ENCODE measurements at places on chromosomes 11 and 22. TPM values are rescaled to one million over a fixed set of nuclear protein-coding genes. Genes with fewer than 3 reads are reported as not detected.

The INTS4 gene
- total RNA-seq: 45.5 TPM

The SULT4A1 gene
- not detected for total RNA-seq

The SLC43A3 gene
- total RNA-seq: 116 TPM

The DEUP1 gene
- total RNA-seq: not detected

GRCh38 chr11:17263769-17264168 is 12.8 kb upstream of the NUCB2 start:
- no peak for DNase-seq

GRCh38 chr11:60932605-60933356 is 8.5 kb downstream of the TMEM132A start:
- DNase-seq: no peak

- DNase-seq: peak; percentile 74
These were observed 11.5 kb upstream of the FADD start for GRCh38 chr11:70191495-70192140.

DNA sequence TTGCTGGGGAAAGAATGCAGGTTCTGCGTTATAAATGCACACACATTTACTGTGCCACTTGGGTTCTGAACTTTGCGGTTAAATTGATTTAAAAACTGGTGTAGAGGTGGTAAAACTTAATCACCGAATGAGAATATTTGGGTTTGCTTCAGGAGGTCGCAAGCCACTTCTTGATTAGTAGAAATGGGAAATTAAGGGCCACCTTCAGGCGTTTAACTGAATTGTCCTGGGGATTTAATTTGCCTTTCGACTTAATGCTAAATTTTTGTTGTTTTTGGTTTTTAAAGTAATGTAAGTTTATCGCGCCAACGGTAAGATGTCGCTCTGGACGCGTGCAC is 459 bp upstream of the NCR3LG1 start:
- no peak for DNase-seq

Measured in activated naive CD4-positive, alpha-beta T cell treated with anti-CD3 and anti-CD28 coated beads for 36 hours (primary cell).